CD4-positive, alpha-beta memory T cell (primary cell): ENCODE measurements at places on chromosomes 3 and 15. TPM values are rescaled to one million over a fixed set of nuclear protein-coding genes. Genes with fewer than 3 reads are reported as not detected.

DNA sequence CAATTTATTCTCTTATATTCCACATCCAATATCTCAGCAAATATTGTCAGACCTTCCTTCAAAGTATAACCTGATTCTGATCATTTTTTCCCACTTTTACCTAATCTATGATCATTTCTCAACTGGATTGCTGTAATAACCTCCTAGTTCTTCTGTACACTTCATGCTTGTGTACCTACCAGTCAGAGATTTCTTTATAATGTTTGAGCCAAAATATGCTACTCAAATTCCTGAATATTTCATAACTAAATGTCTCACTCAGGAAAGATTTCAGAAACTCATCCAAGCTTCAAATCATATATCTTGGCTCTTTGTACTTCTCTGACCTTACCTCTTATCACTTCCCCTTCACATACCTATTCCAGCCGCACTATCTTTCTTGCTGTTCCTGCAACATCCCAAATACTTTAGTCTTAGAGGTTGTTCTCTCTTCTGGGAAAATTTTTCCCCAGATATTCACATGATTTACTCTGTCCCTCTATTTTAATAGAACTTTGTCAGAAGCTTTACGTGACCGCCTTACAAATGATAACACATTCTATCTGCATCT is 20.0 kb downstream of the BCHE start:
- DNase-seq = no peak

- no peak for DNase-seq
Observed at GRCh38 chr3:100503448-100503847, 11.0 kb downstream of the TMEM45A start.

DNA sequence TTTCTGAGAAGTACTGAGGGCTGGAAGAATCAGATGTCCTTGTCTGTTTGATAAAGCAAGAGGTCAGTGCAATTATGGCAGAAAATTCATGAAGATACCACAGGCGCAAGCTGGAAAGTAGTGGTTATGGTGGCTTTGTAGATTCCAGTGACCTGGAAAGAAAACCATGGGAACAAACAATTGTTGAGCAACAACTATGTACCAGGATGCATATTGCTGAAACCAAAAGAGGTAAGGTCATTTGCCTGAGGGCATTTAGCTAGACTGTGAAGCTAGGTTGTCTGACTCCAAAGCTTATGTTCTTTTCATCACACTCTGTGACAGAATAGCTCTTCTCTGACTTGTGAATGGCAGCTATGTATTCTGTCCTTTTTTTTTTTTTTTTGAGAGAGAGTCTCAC is 74.0 kb downstream of the B3GALNT1 start:
- no peak for DNase-seq

DNA sequence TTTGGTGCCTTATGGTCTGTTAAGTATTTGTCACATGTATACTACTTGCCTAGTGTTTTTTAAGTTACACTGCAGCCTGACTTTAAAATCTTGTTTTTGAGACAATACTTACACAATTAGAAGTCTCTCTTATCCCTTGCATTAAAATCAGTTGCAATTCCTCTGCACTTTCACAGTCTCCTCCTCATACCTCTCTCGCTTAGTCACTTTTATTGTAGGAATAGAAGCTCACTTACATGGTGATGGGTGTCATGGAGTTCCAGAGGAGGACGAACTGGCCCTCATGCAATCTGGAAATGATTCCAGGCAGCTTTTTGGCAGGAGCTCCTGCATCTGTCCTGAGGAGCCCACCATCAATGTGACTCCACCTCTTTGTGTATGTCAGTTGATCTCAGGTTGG is 238.4 kb upstream of the TBC1D5 start:
- DNase-seq = no peak

DNA sequence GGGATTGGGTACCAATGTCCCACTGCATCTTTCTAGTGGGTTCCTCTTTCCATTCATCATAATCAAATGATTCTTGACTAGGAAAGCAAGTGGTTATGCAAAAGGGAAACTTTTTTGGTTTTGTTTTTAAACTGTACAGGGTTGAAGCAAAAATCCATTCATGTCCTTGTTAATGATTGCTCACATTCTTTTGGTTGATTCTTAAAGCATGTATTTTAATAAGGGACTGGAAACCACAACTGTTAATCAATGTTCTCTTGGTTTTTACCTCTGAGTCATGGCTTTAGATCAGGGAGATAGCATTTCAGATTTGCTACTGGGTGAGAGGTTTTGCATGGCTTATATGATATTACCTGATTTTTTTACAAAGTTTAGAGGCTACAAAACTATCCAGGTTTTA is 371.7 kb upstream of the RGMA start:
- no peak for DNase-seq

DNA sequence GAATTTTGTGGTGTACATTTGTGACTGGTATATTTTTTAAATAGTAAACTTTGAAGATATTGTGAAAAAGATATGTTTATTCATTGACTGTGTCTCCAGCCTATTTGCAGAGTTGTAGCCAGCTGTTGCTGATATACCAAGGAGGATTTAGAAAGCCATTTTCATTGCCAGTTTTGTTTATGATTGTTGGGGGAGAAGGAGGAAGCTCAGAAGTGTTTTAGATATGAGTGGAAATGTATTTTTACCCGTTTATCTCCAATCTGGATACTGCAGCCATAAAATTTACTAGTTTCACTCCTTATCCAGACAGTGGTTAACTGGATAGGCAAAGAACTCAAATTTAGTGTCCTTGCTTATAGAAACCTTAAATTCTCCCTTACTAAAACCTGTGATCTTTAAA is 18.8 kb downstream of the ATP11B start:
- no peak for DNase-seq

- DNase-seq = no peak
Observed at GRCh38 chr3:16885593-16886302, 993 bp downstream of the PLCL2 start.

DNA sequence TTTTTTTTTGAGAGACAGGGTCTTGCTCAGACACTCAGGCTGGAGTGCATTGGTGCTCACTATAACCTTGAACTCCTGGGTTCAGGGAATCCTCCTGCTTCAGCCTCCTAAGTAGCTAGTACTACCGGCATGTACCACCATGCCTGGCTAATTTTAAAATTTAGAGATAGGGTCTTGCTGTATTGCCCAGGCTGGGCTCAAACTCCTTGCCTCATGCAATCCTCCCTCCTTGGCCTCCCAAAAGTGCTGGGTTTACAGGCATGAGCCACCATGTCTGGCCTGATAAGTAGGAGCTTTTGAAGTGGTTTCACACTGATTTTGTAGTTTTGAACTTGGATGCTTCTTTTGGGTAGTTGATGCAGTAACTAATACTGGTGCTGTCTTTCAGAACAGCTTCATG is 7.8 kb downstream of the MAP2K1 start:
- no peak for DNase-seq

GRCh38 chr3:134074790-134075567 is 45.3 kb upstream of the SLCO2A1 start:
- DNase-seq = no peak

DNA sequence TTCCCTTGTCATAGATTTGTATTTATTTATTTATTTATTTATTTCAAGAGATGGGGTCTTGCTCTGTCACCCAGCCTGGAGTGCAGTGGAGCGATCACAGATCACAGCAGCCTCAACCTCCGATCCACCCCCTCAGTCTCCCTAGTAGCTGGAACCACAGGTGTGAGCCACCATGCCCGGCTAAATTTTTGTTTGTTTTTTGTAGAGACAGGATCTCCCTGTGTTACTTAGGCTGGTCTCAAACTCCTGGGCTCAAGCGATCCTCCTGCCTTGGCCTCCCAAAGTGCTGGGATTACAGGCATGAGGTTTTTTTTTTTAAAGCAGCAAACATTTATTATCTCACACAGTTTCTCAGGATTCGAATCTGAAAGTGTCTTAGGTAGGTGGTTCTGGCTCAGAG is 2.5 kb downstream of the TTBK2 start:
- DNase-seq = no peak

ASB14 gene
- not detected for total RNA-seq

TMEM87A gene
- 56.6 TPM for total RNA-seq

SI gene
- not detected for total RNA-seq

HYKK gene
- total RNA-seq = 5.7 TPM
